ENCODE measurements at places on chromosomes 2 and 18. TPM values are rescaled to one million over a fixed set of nuclear protein-coding genes. Genes with fewer than 3 reads are reported as not detected.

Gene SPR
- total RNA-seq: 39.3 TPM

DNA sequence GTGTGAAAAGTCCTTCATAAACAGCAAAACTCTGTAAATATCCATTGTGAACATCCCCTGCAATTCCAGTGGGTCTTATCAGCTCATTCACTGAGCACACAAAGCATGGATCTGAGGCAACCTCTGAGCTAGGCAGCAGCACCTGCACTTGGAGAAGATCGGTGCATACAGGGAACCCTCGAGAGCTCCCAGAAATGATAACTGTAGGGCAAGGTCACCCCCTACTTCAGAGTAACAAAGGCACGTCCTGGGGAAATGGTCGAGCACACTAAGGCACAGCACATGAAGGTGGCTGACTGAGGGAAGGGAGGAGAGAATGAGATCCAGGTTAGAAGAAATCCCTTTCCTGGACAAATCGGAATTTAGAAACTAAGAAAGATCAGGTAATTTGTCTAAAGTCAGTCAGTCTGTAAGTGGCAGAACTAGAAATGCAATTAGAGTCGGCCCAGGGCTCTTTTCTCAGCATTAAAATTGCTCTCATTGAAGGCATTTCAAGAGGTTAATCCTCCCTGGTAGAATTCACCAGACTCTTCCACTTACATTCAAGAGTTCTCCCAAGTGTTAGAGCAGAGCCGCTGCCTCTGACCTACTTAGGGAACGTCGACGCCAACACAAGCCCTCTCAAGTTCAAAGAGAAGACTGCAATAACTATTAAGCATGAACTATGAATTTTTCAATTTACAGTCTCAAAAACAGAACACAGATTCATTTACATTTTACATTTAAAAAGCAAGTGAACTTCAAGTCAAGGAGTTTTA, 45.9 kb downstream of the PXDN start:
- DNase-seq: no peak

DNA sequence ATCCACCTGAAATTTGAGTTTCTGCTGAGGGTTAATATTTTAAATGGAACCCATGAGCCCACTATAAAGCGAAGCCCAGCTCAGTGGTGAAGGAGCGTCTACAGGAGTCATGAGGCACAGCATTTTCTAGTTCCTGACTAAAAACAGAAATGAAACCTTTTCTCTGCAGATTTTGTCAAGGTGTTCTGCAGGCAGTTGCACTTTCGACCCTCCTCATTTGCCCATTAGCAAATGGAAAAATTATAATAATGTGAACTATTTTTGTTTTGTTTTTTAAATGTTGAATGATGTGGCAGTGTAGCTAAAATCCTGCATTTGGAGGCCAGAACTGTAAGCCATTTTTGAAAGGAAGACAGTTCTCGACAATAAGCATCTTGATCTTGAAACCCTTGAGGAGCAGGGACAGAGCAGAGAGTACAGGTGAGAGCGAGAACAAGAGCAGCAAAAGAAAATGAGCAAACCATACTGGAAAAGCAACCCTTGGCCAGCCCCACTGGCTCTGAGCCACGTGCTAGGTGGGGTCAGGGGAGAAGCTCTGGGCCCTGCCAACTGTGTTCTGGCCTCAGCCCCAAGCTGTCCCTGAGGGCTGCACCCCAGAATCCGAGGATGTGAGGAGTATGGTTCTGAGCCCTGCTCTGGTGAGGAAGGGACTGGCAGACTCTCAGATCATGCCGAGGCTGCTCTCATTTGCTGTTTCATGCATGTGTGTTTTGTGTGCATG, 26.4 kb upstream of the COPS8 start:
- no peak for DNase-seq

DNA sequence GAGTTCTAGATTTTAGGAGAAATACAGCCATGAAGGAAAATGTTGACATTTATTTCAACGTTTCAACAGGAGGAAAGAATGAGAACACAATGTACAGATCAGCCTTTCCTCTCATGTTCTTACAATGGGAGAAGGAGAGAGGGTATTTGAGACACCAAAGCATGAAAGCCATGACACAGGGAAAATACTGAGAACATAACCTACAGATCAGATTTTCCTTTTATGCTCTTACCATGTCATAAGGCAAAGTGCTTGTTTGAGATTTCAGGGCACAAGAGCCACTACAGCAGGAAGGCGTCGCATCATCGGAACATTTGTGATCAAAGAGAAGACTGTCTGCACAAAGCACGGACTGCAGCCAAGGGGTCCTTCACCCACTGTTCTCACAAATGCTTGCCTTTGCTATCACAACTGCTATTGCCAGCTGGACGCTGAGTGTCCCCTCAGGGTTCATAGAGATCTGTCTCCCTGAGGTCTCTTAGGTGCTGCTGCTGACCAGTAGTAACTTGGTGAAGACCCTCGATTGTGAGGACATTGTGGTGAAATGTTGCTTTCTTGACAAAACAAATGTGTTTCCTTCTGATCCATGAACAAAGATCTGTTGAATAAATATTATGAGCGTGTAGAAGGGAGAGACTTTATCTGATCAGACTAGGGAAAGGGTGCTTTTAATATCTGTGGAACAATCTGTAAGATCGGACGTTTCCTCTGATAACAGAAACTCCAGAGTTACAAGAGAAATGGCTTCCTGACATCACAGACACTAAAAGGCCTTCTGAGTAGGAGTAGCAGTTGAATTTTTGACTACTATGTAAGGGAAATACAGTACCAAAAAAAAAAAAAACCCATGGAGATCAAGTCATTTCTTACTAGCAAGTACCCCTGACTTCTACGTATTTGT, 6.4 kb upstream of the IL1RL1 start:
- DNase-seq: no peak
